ENCODE measurements at places on chromosomes 13 and 19.
A peak's percentile ranks its signal among the peaks of the same experiment; 100 is the strongest.

DNA sequence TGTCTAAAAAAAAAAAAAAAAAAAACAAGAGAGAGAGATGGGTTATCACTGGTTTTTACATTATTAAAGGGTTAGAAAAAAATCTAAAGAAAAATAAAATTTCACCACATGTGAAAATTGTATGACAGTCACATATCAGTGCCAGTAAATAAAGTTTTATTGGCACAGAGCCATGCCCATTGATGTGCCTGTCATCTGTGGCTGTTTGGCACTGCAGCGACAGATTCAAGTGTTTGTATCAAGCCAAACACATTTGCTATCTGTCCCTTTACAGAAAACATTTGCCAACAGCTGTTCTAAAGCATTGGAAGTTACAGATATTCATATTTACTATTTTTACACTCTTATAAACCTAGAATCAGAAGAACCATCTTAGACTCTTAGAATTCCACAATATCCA lies 16.3 kb downstream of the FCHO1 start:
- no peak for DNase-seq

GRCh38 chr19:13420780-13421179 lies 85.5 kb downstream of the CACNA1A start:
- no peak for DNase-seq

DNA sequence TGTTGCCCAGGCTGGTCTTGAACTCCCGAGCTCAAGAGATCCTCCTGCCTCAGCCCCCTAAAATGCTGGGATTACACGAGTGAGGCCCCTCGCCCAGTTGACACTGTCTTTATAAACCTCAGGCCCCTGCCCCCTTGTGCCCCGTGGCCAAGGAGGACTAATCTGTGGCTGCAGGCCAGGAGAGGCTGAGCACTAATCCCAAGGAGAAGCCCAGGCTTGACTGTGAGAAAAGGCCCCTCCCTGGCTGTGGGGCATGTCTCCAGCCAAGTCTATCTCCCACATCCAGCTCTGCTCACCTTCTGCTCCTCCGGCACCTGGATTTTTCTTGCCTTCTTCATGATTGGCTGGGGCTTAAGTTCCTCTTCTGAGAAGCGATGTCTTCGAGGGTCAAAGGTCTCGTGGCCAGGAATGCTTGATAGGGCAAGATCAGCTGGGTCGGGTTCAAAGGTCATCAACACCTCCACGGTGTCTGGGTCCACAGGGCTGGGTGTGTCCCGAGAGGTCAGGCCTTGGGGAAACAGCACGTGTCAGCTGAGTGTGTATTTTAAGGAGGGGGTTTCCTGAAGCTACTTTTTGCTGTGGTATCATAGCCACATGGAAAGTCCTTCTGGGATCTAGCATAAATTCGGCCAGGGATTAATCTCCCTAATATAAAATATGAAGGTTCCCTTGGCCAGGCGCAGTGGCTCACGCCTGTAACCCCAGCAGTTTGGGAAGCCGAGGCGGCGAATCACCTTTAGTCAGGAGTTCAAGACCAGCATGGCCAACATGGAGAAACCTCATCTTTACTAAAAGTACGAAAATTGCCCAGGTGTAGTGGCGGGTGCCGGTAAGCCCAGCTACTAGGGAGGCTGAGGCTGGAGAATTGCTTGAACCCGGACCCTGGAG lies 3.8 kb downstream of the DBP start:
- no peak for DNase-seq

- no peak for DNase-seq
These were observed 3.1 kb upstream of the NEK3 start for GRCh38 chr13:52162279-52163101.

GRCh38 chr19:44570984-44571684 lies 41.7 kb upstream of the CEACAM20 start:
- peak; percentile 33 for DNase-seq

GRCh38 chr19:46481947-46482346 lies 10.6 kb upstream of the PNMA8A start:
- DNase-seq, result no peak

- DNase-seq, result no peak
These were observed 73.7 kb downstream of the COG6 start for GRCh38 chr13:39729156-39729555.

DNA sequence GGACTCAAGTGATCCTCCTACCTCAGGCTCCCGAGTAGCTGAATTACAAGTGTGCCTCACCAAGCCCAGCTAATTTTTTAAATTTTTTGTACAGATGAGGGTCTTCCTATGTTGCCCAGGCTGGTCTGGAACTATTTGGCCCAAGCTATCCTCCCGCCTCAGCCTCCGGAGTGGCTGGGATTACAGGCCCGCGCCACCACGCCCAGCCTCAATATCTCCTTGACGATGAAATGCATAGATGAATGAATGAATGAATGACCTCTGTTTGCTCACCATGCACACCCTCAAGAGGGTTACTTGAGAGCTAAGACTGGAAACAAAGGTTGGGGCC lies 14.9 kb upstream of the AP1M2 start:
- no peak for DNase-seq

DNA sequence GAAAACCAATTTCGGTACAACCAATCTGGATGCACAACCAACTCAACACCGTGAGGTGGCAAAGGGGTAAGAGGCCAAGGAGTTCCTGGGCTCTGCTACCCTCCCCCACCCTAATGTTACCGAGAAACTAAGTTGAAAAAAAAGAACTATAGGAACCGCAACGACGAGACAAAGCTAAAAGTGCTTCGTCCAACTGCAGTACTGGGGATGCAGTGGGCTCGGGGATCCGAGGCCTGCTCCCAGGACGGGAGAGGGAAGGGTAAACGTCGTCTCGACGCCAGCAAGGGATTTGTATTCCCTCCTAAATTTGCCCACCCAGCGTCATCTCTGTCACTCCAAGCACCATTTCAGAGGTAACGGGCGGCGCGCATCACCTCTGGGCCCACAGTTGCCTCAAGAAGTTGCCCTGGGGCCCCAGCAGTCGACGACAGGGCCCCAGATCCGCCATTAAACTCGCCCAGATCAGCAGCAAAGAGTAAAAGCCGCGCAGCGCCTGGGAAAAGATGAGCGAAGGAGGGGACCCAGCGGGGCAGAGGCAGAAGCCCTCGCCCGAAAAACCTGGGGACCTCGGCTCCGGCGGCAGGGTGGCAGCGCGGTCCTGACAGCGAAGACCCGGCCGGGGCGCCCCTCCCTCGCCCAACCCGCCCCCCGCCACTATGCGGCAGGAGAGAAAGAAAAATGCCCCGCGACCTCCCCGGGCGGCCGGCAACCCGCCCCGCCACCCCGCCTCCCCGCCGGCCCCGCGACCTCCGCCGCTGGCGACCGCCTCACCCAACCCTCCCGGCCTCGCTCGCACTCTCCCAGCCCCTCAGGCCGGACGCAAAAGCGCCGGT lies 752 bp downstream of the ZMYM5 start:
- DNase-seq, result peak; percentile 3

- DNase-seq, result peak; percentile 81
These were observed 151.7 kb downstream of the DCLK1 start for GRCh38 chr13:35979361-35979951.

- DNase-seq, result no peak
These were observed 18.6 kb downstream of the SCEL start for GRCh38 chr13:77554069-77554468.

GRCh38 chr19:3851254-3852176 lies 17.3 kb downstream of the ZFR2 start:
- DNase-seq, result no peak

DNA sequence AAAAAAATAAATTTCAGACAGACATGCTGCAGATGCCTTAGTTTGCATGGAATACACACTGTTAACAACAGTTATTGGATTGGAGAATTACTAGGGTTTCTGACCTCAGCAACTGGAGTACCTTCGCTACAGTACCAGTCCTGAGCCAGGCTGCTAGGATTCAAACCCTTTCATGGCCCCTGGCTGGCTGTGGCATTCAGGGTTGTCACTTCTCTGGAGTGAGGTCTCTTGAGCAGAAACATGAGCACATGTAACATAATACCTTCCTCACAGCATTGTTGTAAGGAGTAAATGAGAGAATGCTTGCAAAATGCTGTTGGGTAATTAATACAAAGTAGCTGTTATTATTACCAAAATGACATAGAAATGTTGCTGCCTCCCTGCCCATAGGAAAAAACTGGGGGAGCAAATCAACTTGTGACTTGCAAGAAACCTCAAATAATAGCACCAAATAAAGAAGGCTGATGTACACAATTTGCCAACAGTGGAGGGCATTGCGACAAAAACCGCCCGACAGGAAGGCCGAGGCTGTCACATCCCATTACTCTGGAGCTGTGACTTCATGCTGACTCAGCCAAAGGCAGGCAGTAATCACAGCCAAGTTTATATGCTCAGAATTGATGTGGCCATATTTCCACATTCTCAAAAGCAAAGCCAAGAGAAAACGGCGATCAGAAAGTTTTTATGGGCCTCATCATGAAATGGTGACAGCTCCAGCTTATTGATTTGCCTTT lies 100.4 kb downstream of the RFC3 start:
- peak; percentile 53 for DNase-seq

DNA sequence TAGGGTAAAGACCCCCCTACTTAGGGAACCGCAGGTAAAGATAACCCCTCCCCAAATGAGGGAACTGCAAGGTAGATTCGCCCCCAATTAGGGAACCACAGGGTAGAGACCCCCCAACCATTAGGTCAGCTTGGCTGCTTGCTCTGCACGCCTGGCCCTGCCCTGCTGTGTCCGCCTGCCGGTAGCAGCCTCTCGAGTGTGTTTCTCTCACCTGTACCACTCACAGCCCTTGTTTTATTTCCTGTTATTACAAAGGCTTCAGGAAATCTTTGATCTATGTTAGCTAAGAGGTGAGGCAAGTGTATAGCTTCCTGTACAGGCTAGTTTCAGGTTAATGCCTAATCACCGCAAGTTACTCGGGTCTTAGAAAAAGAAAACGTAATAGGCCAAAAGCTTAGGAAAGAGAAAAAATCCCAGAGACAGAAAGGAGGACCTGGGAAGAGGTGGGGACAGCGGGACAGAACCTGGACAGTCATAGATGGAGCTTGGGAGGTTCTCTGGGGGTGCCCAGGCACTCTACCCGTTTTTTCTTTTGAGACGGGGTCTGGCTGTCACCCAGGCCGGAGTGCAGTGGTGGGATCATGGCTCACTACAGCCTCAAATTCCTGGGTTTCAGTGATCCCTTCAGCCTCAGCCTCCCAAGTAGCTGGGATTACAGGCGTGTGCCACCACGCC lies 23.1 kb upstream of the EIF3G start:
- no peak for DNase-seq

DNA sequence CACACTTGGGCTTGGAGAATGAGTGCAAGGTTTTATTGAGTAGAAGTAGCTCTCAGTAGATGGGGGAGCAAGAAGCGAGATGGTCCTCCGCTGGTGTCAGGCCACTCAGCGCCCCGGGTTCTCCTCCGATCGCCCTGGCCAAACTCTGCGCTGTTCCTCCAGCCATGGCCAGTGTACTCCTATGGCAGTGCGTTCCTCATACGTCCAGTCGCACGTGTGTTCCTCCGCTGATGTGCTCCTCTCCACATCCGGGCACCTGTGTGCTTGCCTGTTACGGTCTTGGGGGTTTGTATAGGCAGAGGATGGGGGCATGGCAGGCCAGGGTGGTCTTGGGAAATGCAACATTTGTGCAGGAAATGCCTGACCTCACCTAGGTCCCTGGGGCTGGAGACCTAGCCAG lies 1899.4 kb downstream of the PCDH9 start:
- DNase-seq, result no peak

GRCh38 chr13:94399812-94400211 lies 79.7 kb downstream of the DCT start:
- no peak for DNase-seq

DNA sequence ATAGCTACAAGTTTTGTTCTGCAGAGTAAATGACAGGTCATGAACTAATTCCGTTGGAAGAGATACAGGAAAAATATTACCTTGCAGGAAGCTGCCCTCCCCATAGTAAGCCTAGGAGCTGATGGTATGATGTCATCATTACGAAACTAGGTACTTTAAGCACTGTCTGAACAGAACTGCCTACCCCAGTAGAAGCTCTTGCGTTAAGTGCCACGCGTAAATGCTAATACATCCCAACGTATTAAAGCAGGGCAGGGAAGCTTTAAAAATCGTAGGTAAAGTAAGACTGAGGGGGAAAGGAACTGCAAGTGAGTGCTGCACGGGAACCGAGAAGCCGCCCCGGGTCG lies 572 bp downstream of the UGGT2 start:
- peak; percentile 24 for DNase-seq

GRCh38 chr13:74715718-74716117 lies 581.5 kb upstream of the KLF12 start:
- DNase-seq, result peak; percentile 45

GRCh38 chr19:48213959-48214358 lies 41.8 kb downstream of the CARD8 start:
- DNase-seq, result no peak

DNA sequence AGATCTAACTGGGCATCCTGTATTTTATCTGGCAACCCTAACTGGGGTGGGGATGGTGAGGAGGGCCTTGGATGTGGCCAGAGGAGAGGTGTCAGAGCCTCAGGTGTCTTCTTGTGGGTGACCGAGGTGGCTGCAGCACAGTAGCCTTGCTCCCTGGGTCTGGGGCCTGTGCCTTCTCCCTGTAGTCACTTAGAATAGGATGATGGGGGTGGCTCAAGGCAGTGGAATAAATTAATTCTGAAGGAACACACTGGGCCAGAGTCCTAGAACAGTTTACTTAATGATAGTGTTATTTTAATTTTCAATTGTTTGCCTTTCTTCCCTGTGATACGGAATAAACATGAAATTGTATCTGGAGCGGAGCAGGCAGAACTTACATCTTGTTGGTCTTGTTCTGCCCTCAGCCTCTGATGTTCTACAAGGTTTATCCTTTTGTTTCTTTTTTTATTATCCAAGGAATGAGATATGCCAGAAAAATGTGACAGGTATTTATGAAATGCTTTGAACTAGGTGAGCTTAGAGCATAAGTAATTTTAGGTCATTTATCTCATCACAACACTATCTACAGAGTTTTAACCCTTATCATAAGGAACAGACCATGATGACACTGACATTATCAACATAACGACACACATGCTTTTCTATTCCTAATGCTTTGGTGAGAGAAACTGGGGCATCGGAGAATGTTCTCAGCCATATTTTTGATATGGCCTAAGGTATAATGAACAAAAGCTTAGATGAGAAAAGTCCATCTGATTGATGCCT lies 51.4 kb downstream of the LRCH1 start:
- no peak for DNase-seq

DNA sequence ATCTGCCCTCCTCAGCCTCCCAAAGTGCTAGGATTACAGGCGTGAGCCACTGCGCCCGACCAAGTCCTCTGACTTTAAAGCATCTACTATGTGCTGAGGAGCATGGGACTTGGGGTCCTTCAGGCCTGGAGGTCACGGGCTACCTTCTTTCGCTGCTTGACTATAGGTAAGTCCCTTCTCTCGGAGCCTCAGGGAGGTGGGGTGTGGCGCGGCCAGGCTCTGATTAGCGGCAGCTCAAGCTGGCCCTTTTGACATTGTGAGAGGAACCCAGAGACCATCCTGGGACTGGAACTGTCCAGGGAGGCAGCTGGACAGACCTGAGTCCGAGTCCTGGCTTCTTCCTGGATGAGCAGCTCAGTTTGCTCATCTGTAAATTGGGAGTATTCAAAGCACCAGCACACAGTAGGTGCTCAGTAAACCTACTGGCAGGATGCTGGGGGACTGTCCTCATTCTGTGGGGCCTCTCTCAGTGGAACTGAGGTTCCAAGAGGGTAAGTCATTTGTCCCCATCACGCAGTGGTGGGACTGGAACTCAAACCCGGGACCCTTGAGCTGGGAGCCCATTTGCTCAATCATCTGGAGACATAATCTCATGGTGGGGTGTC lies 780 bp downstream of the FCER2 start:
- DNase-seq, result no peak

- peak; percentile 2 for DNase-seq
These were observed 26.1 kb downstream of the ZMYM2 start for GRCh38 chr13:19984430-19985218.

GRCh38 chr13:102680842-102681740 lies 13.8 kb downstream of the METTL21C start:
- peak; percentile 34 for DNase-seq
